AG09309 (cell line): ENCODE measurements at places on chromosomes 13 and 19.

DNA sequence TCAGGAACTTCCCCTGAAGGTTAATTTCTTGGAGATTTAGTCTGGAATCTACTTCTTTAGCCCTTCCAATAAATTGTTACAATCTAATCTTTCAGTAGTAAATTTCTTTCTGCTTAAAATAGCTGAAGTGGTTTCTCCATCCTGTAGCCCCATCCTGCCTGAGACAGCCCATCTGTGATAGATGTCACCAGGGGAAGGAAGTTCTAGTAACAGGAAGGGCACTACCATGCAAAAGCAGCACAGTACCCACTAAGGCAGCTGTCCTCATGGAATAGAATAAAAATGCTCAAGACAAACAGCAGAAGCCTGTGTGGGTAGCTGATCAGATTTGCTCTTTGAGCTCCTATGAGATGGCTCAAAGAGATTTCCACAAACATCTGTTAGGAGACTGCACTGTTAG is 1036.5 kb downstream of the SLITRK5 start:
- DNase-seq = no peak

GRCh38 chr13:33940898-33941297 is 122.9 kb downstream of the RFC3 start:
- no peak for DNase-seq

GRCh38 chr13:71513411-71514033 is 353.5 kb downstream of the DACH1 start:
- no peak for DNase-seq

- peak; percentile 68 for DNase-seq
These were observed 95.7 kb downstream of the ARHGEF7 start for GRCh38 chr13:111210544-111211469.

GRCh38 chr19:30153326-30154210 is 211.5 kb downstream of the URI1 start:
- DNase-seq = no peak

DNA sequence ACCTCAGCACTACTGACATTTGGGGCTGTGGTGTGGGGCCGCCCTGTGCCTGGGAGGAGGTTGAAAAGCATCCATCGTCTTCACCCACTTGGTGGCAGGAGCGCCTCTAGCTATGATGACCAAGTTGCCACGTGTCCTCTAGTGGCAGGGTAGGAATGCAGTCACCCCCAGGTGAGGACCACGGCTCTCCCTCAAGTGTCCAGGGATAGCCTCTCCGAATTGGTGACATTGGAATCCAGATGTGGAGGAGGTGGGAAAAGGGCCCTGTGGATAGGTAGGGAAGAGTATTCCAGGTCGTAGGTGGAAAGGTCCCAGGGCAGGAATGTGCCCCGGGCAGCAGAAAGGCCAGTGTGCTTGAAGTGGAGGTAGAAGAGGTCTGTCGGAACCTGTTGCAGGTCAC is 37.6 kb downstream of the ARHGEF18 start:
- DNase-seq = no peak

DNA sequence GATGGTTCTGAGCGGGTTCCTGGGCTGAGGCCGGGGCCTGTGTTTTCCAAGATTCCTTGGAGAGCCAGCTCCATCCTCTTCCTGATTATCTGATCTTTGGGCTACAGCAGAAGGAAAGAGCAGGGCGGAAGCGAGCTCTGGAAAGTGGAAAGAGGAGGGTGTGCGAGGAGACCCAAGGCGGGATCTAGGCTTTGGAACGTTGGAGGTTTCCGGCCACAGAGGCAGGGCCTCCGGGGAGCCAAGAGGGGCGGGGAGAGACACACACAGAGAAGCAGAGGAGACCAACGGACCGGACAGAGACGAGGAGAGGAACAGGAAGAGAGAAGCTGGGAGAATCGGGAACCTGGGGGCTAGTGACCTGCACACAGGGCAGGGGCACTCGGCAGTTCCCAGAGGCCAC is at the start of gene CLEC11A:
Gene CLEC11A (plus strand): TSS at position 296 of the 400 bp plus-strand sequence. CDS start 162 bp downstream, outside the sequence.
- DNase-seq = peak; percentile 44

GRCh38 chr19:17803264-17803896 is 8.4 kb downstream of the B3GNT3 start:
- no peak for DNase-seq

DNA sequence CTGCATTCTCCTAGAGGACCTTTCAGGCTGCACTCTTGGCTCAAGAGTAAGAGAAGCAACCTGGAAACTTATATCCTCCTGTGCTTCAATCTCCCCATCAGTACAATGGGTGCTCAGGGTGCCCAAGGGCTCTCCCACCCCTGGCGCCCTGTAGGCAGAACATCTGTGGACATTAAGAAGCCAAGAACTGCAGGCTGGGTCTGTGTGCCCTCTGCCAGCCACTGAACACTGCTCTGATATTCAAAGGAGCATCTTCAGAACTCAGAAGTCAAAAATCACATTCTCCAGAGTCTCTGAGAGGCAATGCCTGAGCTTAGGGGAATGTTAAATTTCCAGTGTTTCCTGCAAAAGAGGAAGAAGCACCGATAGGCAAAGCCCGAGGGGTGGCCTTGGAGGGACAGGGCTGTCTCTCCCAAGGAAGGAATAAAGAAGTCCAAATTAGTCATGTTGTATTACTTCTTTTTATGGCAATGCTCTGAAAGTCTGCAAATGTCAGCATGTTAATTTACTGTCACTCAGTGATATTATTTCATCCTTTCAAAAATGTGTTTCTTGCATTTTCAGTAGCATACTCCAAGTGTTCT is 88.1 kb downstream of the TSHZ3 start:
- DNase-seq = no peak

- DNase-seq = no peak
These were observed 1.4 kb upstream of the PLIN4 start for GRCh38 chr19:4519521-4520277.

DNA sequence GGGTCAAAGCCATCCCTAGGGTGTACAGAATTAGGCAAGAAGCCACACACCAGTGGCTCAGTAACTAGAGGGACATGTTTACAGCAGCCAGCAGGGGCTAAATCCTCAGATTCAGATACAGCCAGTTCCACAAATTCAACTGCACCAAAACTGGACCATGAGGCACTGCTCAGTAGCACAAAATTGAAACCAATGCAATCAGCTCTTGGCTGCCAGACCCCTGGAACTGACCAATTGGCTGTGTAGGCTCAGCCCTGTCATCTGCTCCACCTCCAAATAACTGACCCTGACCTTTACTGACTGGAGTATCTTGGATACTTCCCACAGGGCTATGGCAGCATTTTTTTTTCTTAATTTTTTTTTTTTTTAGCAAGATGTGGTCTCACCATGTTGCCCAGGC is 226.5 kb downstream of the FOXO1 start:
- no peak for DNase-seq

GRCh38 chr13:79468819-79469218 is 12.1 kb upstream of the NDFIP2 start:
- no peak for DNase-seq

DNA sequence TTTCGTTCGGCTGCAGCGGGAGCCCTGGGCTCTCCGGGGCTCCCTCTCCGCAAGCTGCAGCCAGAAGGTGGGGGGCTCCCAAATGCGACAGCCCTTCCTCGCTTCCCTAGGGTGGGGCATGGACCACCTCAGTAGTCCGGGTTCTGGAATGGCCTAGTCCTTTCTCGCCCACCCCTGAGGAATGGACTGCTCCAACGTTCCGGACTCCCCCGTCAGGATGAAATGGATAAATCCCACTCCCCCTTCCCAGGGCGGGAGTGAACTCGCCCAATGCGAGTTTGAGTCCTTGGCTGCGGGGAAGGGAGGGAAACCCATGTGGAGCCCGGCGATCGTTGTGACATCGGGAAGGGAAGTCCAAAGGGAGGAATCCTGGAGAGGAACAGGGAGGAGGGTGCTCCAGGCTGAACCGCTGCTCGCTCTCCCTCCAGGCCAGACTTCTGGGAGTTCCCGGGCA is 5.5 kb downstream of the HRC start:
- DNase-seq = peak; percentile 59

DNA sequence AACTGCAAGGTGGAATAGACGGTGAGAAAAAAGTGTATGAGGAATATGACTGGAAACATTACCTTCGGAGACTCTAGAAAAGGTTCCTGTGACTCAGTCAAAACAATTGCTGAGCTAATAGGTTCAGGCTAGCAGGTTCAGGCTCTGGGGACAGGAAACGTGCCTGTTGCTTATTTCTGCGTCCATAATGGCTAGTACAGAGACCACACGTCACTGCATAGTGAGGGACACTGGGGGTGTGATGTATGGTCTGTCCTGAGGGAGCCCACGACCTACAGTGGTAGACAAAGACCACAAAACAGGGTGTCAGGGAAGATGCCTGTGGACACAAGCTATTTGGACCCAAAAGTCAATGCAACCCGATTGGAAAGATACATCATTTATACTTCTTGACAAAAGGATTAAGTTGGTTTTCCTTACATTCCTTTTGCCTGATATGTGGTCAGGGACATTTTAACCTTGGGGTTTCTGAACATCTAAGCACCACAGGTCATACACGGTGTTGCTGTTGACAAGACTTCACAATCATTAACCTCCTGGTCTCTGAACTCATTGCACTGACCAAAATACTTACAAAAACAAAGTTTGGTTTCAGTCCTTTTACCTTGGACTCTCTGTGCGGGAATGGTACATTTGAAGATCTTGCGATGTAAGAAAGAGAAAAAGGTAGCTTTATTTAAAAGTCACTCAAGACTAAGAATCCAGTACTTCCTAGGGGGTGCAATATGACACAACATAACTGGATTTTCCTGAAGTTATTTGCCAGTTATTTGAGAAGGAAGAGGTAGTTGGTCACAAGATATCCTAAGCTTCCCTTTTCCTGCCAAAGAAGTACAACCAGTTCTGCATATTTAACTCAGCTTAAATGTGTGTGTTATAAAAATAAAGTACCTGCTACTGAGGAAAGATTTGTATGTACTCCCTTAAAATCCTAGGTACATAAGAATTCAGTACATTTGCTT is 20.0 kb downstream of the CRYL1 start:
- no peak for DNase-seq

GRCh38 chr19:15836330-15837220 is 21.1 kb upstream of the OR10H1 start:
- peak; percentile 66 for DNase-seq

DNA sequence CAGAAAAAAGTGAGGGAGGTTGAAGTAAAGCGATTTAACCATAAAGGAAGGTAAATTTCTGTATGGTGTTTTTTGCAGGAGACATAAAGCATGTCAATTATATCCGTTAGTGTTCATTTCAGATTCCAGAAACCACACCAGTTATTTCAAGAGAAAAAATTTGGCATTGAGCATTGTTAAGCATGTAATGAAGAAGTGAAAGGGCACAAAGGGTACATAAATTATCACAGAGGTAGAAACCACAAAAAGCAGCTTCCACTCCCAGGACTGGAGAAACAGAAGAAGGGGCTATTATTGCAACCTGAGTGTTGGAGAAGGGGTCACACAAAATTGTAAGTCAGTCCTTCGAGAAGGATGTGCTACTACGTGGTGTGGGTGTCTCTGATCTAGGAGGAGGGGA is 72.2 kb upstream of the DACH1 start:
- no peak for DNase-seq

- DNase-seq = no peak
These were observed 154.5 kb upstream of the SOX1 start for GRCh38 chr13:111912453-111912866.

- DNase-seq = no peak
These were observed 110.2 kb downstream of the RAP2A start for GRCh38 chr13:97544031-97544765.

DNA sequence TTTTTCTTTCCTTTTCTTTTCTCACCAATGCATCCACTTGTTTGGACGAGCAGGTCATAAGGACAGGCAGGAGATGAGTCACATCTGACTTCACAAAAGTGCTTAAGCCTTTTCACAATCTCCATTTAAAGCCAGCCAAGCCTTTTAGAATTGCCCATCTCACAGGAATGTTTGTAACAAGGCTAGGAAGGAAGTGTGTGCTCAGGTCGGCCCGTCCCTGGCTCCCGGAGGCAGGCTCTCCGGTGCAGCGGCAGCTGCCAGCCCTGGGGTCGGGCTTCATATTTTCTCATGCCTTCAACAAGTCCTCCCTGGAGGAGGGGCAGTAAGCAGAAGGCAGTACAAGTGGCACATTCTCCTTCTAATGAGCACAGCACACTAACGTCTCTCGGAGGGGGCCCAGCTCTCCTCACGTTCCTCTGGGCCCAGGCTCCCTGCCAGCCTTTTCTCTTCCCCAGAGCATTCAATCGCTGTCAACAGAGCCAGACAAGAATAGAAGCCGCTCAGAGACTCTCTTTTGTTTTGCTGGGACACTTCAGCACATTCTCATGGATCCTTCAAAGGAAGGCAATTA is 180.5 kb downstream of the COL4A1 start:
- DNase-seq = peak; percentile 89

GRCh38 chr13:111973605-111974340 is 93.2 kb upstream of the SOX1 start:
- no peak for DNase-seq

DNA sequence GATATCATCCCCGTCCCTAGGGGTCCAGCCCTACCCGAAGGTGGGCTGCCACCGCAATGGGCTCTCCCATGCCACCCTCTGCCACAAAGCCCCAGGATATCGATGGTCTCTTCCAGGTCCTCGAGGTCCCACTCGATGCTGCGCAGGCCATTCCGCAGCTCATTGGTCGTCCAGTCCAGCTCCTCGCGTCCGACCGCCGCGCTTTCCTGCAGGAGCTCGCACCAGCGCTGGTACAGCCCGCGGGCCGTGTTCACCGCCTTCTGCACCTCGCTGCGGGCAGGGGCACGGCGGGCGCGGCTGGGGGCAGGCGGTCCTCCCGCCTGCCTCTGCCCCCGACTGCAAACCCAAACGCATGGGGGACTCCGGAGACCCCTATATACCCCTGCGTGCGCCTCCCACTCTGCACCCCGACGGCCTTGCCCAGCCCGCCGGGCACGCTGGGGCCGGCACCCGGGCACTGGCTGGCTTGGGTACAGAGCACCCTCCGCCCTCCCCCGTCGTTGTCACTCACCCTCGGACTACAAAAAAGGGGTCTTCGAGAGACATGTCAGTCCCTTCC is 468 bp downstream of the STX10 start:
- DNase-seq = no peak

DNA sequence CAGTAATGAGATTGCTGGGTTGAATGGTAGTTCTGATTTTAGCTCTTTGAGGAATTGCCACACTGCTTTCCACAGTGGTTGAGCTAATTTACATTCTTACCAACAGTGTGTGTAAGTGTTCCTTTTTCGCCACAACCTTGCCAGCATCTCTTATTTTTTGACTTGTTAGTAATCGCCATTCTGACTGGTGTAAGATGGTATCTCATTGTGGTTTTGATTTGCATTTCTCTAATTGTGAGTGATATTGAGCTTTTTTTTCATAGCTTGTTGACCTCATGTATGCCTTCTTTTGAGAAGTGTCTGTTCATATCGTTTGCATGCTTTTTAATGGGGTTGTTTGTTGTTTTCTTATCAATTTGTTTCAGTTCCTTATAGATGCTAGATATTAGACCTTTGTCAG is 245.0 kb downstream of the MTUS2 start:
- no peak for DNase-seq

GRCh38 chr19:10122045-10122444 is 2.3 kb upstream of the EIF3G start:
- peak; percentile 34 for DNase-seq

- no peak for DNase-seq
These were observed 7.6 kb downstream of the LYPD3 start for GRCh38 chr19:43457809-43458208.

GRCh38 chr13:75416327-75417011 is 65.5 kb downstream of the TBC1D4 start:
- DNase-seq = no peak

GRCh38 chr13:111017755-111018459 is 97.2 kb upstream of the ARHGEF7 start:
- no peak for DNase-seq

GRCh38 chr13:40432018-40432978 is 234.1 kb downstream of the FOXO1 start:
- no peak for DNase-seq
